ENCODE measurements at places on chromosomes 7 and 10. TPM values are rescaled to one million over a fixed set of nuclear protein-coding genes. Genes with fewer than 3 reads are reported as not detected.

LRIT1 gene
- not detected for total RNA-seq

BZW2 gene
- total RNA-seq: 102 TPM

LRRC18 gene
- not detected for total RNA-seq

MYOZ1 gene
- total RNA-seq: not detected

TRPV6 gene
- total RNA-seq: not detected

CCL24 gene
- not detected for total RNA-seq

TMEM270 gene
- not detected for total RNA-seq

GSTO2 gene
- total RNA-seq: 7.1 TPM

LDB3 gene
- not detected for total RNA-seq

DKK1 gene
- 267 TPM for total RNA-seq

ETV1 gene
- total RNA-seq: 20.8 TPM

TMEM273 gene
- not detected for total RNA-seq

WDFY4 gene
- total RNA-seq: not detected

TACC2 gene
- 9.5 TPM for total RNA-seq

CFAP70 gene
- 0.29 TPM for total RNA-seq

TMEM130 gene
- total RNA-seq: not detected

HOXA3 gene
- 0.18 TPM for total RNA-seq

C7orf33 gene
- not detected for total RNA-seq

CCNY gene
- total RNA-seq: 34.0 TPM

EPDR1 gene
- 7.5 TPM for total RNA-seq

PDAP1 gene
- total RNA-seq: 181 TPM

ITGB1 gene
- total RNA-seq: 1,738 TPM

METTL27 gene
- total RNA-seq: 16.8 TPM

ZNF425 gene
- total RNA-seq: 1.1 TPM

WASHC2A gene
- 24.5 TPM for total RNA-seq

PRXL2A gene
- total RNA-seq: 13.0 TPM

NPSR1 gene
- total RNA-seq: not detected

NOLC1 gene
- total RNA-seq: 42.4 TPM

EIF5AL1 gene
- total RNA-seq: 0.53 TPM

LLCFC1 gene
- not detected for total RNA-seq

ZNF804B gene
- not detected for total RNA-seq

PRLHR gene
- total RNA-seq: not detected

CHST12 gene
- 10.5 TPM for total RNA-seq

ADGRA1 gene
- total RNA-seq: not detected

GALNT17 gene
- not detected for total RNA-seq

KLLN gene
- 0.71 TPM for total RNA-seq

CYP3A4 gene
- not detected for total RNA-seq

IQUB gene
- total RNA-seq: 0.53 TPM

VAX1 gene
- not detected for total RNA-seq

ABHD11 gene
- total RNA-seq: 33.4 TPM

AGAP5 gene
- 1.6 TPM for total RNA-seq
